ENCODE measurements at places on chromosomes 4 and X.
A peak's percentile ranks its signal among the peaks of the same experiment; 100 is the strongest.

- no peak for DNase-seq
Observed at GRCh38 chr4:172573899-172574298, 594.7 kb upstream of the GALNT7 start.

DNA sequence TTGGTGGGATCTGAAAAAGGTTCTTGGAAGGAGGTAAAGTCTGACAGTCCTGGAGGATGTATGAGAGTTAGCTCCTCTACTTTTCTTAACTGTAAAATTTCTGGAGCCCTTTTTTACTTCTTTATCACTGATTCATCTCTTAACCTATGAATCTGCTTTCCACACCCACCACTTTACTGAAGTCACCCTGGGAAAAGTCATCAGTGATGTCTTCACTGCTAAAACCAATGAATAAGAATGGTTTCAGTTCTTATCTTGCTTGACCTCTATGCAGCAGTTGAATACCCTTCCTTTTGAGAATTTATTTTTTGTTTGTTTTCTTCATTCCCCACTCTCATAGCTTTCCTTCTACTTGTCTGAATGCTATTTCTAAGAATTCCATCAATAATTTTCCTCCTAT, 80.0 kb downstream of the AREG start:
- no peak for DNase-seq

DNA sequence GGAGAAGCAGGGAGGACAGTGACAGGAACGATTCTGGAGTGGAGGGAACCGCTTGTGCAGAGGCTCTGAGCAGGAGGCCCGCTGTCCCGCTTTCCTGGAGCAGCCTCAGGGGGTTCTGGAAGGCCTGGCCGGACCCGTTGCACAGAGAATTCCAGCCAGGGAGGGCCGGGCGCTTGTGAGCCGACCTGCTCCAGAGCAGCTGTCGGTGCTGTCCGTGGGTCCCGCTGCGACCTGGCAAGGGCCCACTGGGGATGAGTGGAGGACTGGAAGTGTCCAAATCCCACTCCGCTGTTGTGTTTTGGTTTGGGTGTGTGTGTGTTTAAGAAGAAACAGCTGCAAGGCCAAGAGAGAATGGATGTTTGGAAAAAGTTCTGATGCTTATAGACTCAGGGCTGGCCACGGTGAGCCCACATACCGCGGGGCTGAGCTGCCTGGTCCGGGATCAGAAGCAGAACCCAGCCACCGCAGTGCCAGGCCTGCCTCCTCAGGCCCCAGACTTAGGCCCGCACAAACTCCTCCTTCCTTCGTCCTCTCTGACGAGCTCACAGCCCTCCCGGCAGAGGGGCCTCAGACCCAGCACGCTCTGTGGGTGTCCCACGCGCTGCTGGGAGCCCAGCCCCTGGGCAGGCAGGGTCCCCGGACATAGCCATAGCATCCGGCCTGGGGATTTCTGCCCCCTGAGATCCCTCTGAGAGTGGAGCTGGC, 73.9 kb downstream of the HTRA3 start:
- no peak for DNase-seq

DNA sequence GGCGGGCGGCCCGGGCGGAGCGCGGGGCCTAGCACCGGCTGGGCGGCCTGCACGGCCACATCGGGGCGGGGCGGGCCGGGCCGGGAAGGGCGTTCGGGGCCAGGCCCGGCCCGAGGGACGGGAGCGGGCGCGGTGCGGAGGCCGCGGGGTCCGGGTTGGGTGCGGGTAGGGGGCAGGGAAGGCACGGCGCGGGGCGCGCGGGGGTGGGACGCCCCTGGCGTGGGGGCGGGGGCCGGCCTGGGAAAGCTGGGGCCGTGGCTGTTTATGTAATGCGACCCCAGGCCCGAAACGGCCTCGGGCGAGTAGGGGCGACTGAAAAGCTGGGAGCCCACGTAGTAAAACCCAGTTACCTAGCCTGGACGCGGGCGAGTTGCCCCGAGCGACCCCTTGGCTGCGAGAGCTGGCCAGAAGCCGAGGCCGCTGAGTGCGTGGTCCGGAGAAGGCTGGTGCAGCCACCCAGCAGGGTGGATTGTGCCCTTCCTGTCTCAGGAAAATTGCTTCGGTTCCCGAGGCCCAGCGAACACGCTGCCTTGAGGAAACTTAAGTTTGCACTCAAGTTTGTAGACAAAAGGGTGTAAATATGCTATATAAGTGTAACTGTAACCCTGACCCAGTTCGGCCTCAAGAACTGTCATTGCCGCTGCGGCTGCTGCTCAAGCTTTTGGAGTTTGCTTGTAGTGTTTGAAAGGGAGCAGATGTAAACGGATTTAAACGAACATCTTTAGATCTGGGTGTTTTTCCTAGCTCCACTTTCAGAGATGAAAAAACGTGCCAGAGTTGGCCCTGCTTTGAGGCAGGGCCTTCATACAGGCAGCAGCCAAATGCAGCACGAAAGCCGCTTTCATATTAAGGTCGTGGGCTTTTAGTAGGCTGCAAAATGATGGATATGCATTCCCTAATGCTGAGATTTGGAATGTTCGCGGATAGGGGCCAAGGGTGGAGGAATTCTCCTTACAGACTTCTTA, 674 bp downstream of the SEC24B start:
- DNase-seq, result no peak

GRCh38 chr4:38560340-38560739, 103.7 kb upstream of the KLF3 start:
- no peak for DNase-seq

DNA sequence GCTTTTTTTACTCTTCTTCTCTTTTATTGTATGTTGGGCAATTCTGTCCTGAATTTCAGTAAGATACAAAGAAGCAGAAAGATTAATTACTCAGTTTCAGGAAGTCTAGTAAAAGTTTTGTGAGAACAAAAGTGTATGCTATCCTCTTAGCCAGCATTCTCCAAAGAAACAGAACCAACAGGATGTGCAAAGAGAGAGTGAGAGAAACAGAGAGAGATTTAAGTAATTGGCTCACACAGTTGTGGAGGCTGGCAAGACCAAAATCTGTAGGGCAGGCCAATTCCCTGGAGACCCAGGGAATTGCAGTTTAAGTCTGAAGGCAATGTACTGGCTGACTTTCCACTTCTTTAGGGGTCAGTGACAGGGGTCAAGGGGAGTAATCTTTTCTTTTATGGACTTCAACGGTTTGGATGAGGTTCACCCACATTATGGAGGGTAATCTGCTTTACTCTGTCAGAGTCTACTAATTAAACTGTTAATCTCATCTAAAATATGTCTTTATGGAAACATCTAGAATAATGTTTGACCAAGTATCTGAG, 59.2 kb upstream of the SLC39A8 start:
- no peak for DNase-seq

- DNase-seq, result no peak
Observed at GRCh38 chr4:137572163-137572562, 39.9 kb upstream of the PCDH18 start.

- peak; percentile 23 for DNase-seq
Observed at GRCh38 chrX:68832101-68832416, 3.2 kb downstream of the EFNB1 start.

Measured in stimulated activated CD4-positive, alpha-beta T cell treated with anti-CD3 and anti-CD28 coated beads, TNF-alpha, amount 100 ng/mL, for 24 hours (primary cell).